T-cell (primary cell): ENCODE measurements at places on chromosomes 2 and 18.

DNA sequence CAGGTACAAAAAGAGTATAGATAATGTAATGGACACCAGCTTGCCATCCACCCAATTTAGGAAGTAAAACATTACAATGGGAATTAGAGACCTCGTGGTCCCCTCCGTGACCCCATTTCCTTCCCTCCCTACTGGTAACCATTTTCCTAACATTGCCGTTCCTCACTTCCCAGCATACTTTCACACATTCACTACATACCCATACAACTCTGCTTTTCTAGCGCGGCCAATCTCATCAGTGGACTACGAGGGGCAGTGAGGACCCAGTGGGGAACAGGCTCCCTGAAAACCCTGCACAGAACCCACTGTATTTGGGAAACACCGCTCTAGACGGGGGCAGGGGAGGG, 1.1 kb downstream of the ENOSF1 start:
- DNase-seq: no peak

- DNase-seq: no peak
These were observed 8.4 kb upstream of the IER3IP1 start for GRCh38 chr18:47184419-47185050.

DNA sequence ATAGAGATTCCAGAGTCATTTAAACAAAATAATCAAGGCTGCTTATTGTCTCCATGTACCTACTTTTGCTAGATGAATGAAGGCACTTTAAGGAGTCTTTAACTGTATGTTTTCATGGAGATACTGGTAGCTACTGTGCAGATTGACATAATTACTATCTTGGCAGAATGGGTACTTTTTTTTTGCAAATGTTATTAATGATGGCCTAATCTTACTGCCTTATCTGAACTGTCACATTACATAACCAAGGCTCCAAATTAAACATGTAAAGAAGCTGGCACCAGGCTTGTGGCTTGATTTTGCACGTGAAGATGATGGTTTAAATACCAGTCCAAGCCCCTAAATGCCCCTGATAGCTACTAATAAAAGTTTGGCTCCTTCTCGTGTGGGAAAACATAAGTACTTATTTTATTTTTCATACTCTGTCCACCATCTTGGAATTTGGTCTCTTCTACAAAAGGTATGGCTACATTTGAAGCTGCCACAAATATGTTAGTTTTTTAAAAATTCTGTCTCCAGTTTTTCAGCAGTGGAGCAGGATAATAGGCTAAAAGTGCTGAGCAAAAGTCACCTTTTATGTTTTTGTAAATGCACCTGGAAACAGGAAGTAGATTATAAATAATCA, 4.1 kb downstream of the TRIB2 start:
- DNase-seq: no peak

GRCh38 chr18:55918444-55918843, 330.5 kb upstream of the TCF4 start:
- no peak for DNase-seq

DNA sequence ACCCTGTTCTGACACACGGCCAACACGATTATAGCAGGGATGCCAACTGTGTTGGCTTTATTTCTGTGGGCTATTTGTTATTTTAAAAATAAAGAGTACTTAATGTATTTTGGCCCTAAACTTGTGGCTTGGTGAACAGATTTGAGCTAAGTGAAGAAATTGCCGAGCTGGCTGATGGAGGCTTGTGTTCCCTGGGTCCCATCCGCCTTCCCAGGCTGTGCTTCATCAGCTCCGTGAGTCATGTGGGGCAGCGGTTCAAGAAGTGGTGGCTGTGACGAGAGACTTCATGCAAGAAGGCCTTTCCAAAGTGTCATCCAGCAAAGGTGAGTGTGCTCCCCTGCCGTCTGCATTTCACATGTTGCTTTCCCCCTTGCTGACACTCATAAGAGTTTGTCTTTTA, 73.6 kb upstream of the NCK2 start:
- DNase-seq: no peak

- no peak for DNase-seq
These were observed 4.4 kb downstream of the MAP4K3 start for GRCh38 chr2:39432701-39433100.

- no peak for DNase-seq
These were observed 11.6 kb downstream of the ANKRD12 start for GRCh38 chr18:9148203-9148552.

GRCh38 chr2:112679484-112679883, 33.7 kb downstream of the SLC20A1 start:
- DNase-seq: no peak

- DNase-seq: no peak
These were observed 74.8 kb upstream of the SMIM21 start for GRCh38 chr18:75502286-75502685.

GRCh38 chr18:73807551-73808192, 340.0 kb downstream of the FBXO15 start:
- DNase-seq: no peak

GRCh38 chr2:63124218-63124617, 73.6 kb downstream of the OTX1 start:
- DNase-seq: no peak

DNA sequence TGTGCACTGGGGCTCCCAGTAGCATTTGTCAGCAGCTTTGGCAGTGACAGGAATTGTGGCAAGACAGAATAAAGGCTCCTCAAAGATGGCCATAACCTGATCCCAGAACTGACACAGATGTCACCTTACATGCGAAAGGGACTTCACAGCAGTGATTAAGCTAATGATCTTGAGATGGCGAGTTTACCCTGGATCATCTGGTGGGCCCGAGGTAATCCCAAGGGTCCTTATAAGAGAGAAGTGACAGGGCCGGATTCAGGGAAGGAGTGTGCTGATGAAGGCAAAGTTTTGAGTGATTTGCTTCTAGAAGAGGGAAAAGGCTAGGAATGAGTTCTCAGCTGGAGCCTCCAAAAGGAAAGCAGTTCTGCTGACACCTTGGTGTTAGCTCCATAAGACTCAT, 333.9 kb downstream of the LPIN1 start:
- no peak for DNase-seq

GRCh38 chr2:937530-937929, 13.1 kb upstream of the SNTG2 start:
- DNase-seq: no peak

DNA sequence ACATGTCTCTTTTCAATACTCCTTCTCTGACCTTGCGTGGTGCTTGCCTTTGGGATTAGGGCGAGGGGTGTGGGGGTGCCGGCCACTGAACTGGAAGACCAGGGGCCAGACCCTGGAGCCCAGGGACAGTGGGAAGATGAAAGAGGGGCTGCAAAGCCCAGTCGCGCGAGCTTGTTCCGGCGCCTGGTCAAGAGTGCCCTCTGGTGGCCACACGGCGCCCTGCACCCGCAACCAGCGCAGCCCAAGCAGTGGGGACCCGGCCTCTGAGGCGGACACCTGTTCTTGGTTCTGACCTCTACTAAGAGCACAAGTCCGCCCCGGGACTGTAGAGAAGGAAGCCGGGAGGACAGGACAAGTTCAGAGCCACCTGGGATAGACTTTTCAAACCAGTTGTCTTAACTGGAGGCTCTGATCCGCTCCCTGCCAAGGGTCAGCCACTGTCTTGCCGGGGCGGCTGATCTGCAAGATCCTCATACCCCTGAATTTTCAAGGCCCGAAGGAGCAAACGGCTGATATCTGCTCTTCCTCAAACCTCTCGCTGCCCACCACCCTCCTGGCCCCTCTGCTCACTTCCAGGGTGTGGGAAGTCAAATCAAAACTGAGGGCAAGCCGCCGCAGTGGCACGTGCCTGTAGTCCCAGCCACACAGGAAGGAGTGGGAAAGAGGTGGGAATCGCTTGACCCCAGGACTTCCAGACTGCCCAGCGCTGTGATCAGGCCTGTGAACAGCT, 14.9 kb upstream of the MSH6 start:
- peak; percentile 47 for DNase-seq

DNA sequence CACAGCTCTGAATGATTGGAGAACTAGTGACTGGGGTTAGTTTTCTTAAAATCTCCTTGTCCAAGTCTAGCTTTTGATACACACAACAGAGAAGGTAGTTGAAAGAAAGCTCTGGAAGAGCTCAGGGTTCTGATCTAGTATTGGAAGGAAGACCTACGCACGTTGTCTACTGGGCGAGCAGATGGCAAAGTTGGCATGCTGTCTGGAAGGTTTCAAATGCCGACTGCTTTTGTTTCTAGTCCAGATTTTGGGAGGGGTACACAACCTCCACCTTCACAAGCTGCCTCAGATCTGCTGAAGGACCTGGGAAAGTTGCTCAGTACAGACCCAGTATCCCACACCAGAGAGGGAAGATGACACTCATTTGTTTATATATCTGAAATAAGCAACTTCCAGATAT, 507.3 kb downstream of the RNF144A start:
- no peak for DNase-seq

DNA sequence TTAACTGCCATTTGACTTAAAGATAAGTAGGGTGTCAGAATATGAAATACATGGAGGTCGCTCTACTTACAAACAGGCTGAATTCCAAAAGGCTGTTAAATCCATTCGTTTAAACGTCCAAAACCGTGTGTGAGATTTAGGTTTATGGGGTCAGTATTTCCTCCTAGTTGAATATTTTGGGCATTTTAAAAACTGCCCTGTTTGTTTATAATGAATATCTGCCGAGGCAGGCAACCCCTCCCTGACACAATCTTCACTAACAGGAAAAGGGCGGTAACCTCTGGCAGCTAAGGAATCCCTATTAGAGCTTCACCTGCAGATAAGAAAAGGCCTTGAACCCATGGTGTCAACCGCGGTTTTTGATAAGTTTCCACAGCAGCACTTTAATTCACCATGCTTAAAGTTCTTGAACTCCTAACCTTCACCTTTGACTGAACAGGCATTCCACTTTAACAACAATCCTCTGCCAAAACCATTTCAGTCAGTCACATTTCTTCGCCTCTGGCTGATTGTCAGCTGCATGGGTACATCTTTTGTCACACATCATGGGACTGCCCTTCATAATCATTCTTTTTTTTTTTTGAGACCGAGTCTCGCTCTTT, 17.8 kb downstream of the TRAK2 start:
- DNase-seq: no peak

- DNase-seq: no peak
These were observed 337.3 kb downstream of the OSR1 start for GRCh38 chr2:19021100-19021476.

GRCh38 chr2:156434461-156435291, 1.5 kb upstream of the GPD2 start:
- DNase-seq: peak; percentile 10

DNA sequence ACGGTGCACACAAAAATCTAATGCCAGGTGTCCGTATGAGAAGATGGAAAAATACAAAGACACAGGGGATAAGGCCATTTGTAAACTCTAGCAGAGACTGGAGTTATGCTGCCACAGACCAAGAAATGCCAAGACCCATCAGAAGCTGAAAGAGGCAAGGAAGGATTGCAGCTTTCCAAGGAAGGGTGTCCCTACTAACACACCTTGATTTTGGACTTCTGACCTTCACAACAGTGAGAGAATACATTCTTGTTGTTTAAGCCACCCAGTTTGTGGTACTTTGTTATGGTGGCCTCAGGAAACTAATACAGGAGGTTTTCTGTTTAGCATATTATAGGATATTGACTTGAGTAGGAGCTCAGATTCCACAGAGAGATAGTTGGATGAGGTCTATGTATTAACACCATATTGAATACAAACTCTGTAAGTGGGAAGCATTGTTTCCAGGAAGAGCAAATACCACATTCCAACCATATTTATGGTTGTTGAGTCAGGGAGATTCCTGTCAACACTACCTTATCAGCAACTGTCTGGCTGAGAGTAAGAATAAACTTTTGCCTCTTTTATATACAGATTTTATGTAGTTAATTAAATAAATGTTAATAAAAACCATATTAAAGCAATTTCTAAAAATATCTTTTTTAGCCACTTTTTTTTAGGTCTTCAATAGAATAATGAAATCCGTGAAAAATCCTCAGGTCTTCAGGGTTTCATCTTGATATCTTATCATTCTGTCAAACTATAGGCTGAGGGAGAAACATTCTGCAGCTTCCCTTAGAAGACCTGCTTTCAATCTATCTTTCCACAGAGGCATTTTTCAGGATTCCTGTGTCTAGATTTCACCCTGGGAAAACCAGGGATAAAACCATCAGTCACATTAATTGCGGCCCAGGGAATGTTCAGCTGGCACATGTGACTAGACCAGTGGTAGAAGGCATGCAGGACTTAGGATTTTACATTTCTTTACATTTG, 35.4 kb upstream of the HNMT start:
- no peak for DNase-seq

- DNase-seq: no peak
These were observed 211.0 kb upstream of the NT5C1B start for GRCh38 chr2:18800240-18800971.

- no peak for DNase-seq
These were observed 58.0 kb upstream of the DOCK10 start for GRCh38 chr2:225100269-225100668.

DNA sequence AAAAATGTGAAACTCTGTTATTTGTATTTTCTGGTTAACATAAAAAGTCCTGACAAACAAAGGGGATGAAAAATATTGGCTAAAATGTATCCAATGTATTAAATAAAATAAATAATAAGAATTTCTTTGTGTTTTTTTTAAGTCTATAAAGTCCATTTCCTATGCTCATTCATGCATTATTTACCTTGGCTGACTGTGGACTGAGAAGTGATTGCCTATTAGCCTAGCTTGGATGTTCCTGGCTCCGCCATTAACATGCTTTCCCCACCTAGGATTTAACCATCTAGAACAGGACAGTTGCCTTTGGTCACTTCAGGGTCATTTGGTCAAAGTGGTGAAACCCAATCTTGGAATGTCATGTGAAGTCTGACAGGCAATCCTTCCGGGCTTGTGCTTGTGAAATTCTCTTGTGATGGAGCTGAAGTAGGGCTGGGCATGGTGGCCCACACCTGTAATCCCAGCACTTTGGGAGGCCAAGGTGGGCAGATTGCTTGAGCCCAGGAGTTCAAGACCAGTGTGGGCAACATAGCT, 60.4 kb upstream of the TANC1 start:
- no peak for DNase-seq

DNA sequence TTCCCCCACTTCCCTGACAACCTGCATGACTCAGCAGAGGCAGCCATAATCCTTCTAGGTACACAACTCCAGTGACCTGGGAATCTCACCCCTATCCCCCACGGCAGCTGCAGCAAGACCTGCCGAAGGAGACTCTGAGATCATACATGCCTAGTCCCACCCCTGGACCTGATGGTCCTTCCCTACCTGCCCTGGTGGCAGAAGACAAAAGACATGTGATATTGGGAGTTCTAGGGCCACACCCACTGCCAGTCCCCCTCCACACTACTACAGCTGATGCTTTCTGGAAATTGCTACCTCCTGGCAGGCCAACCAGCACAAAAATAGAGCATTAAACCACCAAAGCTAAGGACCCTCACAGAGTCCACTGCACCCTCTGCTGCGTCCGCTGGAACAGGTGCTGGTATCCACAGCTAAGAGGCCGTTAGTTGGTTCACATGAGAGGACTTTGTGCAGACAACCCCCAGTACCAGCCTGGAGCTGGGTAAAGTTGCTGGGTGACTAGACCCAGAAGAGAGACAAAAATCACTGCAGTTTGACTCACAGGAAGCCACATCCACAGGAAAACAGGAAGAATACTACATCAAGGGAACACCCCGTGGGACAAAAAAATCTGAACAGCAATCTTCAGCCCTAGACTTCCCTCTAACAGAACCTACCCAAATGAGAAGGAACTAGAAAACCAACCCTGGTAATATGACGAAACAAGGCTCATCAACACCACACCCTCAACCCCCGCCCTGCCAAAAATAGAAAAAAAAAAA, 12.5 kb downstream of the MARCO start:
- DNase-seq: no peak
